ENCODE measurements at places on chromosomes 3 and 15. TPM values are rescaled to one million over a fixed set of nuclear protein-coding genes. Genes with fewer than 3 reads are reported as not detected.

CLDN16 gene
- 2.1 TPM for total RNA-seq

GOLGB1 gene
- total RNA-seq, result 118 TPM

CLRN1 gene
- 1.0 TPM for total RNA-seq

- DNase-seq, result no peak
Observed at GRCh38 chr3:184045995-184046394, 6.9 kb upstream of the HTR3C start.

GPR149 gene
- not detected for total RNA-seq

DNA sequence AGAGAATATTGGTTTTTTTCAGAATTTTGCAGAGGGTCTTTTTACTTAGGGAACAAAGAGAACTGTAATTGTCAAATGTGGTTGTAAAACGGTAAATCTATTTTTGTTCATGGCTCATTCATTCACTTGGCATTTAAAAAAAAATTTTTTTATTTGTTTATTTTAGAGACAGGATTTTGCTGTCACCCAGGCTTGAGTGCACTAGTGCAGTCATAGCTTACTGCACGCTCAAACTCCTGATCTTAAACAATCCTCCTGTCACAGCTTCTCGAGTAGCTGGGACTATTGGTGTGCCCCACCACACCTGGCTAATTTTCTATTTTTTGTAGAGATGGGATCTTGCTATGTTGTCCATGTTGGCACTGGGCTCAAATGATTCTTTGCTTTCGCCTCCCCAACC lies 301.8 kb downstream of the LPP start:
- DNase-seq, result no peak

DNA sequence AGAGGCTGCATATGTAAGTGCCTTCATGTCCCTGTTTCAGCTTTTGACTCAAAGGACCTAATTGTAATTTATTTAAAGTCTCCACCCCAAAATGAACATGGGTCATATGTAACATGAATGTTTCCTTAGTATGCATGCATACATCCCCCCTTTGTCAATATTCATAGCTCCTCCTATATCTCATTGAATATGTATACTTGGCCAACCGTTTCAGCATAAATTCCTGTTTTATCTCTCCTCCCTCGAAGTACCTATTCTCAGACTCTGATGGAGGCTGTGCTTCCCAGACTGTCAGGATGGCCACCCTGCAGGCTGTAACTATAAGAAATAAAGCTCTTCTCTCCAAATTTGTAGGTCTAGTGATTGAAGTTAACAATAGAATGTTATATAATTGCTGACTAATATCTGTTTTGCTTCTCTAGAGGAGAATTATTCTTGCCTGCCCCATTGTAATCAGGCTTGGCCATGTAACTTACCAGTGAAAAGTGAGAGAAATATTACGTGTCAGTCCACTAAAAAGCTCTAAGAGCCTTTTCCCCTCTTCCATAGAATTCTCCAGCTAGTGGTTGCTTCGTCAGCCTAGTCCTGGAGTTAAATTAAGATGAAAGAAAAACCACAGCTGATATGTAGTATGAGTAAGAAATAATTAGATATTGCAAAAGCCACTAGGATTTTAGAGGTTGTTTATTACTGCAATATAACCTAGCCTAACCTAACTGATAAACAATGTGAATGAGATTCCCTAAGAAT lies 245.1 kb downstream of the ZNF385D start:
- DNase-seq, result no peak

DNA sequence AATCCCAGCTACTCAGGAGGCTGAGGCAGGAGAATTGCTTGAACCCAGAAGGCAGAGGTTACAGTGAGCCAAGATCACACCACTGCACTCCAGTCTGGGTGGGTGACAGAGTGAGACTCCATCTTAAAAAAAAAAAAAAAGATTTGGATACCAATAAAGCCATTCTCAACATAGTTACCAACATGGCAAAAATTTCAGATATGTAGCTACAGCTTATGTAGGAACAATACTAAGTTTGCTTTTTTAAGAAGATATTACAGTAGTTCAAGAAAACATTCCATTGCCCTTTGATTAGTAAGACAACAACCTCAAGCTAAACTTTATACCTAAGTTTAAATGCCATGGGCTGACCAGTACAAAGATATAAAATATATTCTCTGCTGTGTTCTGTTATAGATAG lies 34.4 kb downstream of the ZNF106 start:
- no peak for DNase-seq

Measured in adrenal gland (tissue), 19 donors.